ENCODE measurements at places on chromosomes 6 and 20.

GRCh38 chr20:22575087-22575721 is 9.2 kb downstream of the FOXA2 start:
- no peak for DNase-seq

DNA sequence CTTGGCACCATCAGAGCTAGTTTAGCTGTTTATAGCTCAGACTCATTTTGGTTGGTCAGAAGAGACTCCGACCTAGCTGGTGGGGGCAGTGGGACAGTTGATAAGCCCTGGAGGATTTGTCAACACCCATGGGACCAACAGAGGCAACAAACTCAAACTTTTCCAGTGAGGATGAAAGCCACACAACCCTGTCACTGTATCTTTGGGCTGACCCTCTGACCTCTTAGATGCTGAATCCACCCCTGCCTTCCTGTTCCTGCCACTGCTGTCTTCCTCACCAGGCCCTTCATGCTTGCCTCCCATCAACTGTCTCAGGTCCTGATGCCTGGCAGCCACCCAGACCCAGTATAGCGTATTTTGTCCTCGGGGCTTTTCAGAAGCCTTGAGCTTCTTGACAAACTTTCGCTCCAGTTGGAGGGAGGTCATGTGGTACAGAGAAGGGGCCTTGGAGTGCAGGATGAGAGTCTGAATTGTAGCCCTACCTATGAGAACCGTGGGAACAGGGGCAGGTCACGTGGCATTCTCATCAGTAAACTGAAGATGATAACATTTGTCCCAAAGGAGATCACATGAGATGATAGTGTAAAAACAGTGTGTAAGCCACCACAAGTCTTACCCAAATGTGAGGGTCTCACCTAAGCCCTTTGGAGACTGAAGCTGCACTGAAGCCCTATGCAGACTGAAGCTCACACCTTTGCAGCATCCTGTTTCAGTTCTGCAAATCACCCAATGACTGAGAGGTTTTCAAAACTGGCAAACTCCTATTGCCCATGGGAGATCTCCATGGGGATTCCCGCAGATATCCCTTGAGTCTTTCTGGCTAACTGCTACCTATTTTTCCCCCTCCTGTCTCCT is 72.0 kb upstream of the F13A1 start:
- DNase-seq: no peak

DNA sequence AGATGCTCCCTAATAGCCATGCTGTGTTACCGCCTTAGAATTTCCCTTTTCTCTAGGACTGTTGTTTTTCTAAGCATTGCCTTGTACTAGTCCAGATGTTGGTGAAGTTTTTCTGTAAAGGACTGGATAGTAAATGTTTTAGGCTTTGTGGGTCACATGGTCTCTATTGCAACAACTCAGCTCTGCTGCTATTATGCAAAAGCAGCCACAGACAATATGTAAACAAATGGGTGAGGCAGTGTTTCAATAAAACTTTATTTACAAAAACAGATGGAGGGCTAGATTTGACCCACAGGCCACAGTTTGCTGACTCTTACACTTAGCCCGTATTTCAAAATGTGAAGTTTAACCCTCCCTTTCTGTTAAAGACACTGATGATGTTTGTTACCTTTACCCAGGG is 207.6 kb upstream of the MYLIP start:
- no peak for DNase-seq

- DNase-seq: no peak
These were observed 55.9 kb upstream of the TASP1 start for GRCh38 chr20:13694420-13695150.
